ENCODE measurements at places on chromosomes 3 and 15.

DNA sequence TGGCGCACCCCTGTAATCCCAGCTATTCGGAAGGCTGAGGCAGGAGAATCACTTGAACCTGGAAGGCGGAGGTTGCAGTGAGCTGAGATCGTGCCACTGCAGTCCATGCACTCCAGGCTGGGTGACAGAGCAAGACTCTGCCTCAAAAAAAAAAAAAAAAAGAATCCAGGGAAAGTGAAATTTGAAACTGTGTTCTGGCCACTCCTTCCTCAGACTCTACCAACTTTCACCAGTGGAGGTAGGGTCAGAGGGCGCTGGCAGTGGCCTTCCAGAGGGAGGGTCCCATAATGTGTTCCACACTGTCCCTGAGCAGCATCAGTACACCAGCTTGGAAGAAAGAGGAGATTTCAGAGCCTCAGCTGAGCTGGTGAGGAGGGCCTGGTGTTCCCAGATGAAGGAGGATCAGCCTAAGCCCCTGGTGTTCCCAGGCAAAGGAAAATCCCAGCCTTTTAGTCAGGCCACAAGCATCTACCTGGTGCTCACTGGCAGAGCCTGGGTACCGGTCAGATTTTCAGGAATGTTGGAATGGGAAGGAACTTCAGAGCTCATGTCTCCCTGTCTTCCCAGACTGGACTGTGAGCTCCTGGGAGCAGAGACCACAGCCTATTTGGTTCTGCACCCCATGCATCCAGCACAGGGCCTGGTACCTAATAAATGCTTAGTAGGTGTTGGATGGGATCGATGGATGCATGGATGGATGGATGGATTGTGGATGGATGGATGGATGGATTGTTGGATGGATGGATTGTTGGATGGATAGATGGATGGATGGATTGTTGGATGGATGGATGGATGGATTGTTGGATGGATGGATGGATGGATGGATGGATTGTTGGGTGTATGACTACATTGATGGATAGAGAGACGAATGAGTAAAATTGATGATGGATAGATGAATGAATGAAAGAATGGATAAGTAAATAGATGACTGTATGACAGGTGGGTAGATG lies 117.9 kb downstream of the CORO2B start:
- no peak for DNase-seq

- no peak for DNase-seq
Observed at GRCh38 chr15:34613301-34613700, 29.9 kb upstream of the GOLGA8B start.

GRCh38 chr15:79837846-79838245 lies 59.0 kb downstream of the MTHFS start:
- no peak for DNase-seq

DNA sequence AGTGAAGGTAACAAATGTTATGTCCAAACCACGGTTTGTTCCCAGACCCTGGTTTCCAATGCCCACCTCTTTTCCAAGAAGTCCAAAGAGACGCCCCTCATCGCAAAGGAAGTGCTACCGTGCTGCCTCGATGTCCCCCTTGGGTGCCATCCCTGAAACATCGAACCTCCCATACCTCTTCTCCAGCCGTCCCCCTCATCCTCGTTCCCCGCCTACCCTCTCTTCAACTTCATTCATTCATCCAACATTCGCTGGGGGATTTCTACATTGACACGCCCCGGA lies 467 bp downstream of the TIPIN start:
- DNase-seq: no peak

GRCh38 chr3:129597087-129597999 lies 9.1 kb downstream of the PLXND1 start:
- no peak for DNase-seq

GRCh38 chr3:125358923-125359322 lies 16.2 kb downstream of the ZNF148 start:
- DNase-seq: no peak

DNA sequence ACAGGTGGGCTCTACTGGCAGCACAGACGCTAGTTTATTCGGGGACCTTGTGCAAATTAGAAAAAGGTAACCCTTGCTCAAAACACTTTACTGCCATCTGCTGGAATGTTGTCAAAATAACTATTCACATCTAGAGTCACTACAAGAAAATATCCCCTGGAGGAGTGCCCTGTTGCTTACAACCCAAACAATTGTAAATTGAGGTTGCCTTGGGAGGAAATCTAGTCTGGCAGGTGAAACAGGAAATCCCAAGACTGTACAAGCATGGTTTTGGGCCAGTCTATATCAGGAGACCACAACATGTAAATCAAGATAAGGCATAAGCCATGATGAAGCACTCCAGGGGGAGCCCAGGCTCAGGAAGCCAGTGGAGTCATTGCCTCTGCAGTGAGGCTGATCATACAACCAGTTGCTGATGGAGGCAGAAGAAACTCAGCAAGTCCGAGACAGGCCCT lies 136.8 kb upstream of the ACP3 start:
- DNase-seq: peak; percentile 54

DNA sequence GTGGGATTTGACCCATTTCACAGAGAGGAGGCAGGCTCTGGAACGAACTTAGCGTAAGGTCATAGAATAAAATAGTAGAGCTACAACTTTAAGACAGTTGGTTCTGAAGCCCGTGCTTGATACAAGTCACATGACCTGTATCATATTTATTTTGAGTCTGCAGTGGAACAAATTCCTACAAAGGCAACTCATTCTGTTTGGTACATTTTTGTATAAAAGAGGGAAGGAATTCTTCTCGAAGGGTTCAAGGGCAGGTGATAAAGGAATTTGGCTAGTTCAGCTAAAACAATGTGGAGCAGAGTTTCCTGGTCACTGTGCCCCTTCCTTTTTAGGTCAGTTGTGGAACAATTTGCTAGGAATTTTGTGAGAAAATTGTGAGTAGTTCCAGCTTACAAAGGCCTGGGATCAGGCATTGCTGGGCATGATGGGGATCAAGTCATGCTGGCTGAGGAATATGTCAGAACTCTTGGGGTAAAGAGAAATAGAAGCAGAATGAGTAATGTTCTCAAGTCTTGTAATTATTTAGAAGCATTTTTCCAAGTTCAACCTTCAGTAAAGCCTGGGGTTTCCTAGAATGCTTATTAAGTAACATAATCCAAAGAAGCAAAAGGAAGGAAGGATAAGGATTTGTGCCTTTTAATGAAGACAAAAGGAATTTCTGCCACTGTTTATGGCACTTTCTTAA lies 19.1 kb downstream of the USP3 start:
- no peak for DNase-seq

- no peak for DNase-seq
Observed at GRCh38 chr3:8972639-8973038, 9.4 kb upstream of the RAD18 start.

GRCh38 chr3:101151286-101151913 lies 158.2 kb upstream of the ABI3BP start:
- no peak for DNase-seq

DNA sequence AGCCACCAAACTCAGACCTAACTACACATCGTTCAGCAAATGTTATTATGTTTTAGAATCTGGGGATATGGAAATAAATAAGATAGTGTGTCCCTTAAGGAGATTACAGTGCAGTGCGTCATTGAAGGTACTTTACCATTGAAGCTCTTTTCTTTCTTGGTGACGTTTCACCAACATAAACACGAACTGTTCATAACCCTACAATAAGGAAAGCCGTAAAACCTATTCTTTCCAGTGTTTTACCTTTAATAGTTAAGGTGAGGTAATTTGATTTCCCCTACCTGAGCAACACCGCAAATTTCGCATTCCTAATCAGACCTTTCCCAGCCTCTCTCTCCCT lies 826 bp downstream of the CCDC66 start:
- DNase-seq: no peak

- no peak for DNase-seq
Observed at GRCh38 chr15:86568378-86568777, 488.7 kb downstream of the AGBL1 start.

- no peak for DNase-seq
Observed at GRCh38 chr3:69983546-69984265, 15.8 kb upstream of the SAMMSON start.

- DNase-seq: peak; percentile 35
Observed at GRCh38 chr3:173584838-173585831, 187.6 kb downstream of the NLGN1 start.

GRCh38 chr3:167882057-167882667 lies 146.6 kb downstream of the SERPINI1 start:
- DNase-seq: peak; percentile 71

- no peak for DNase-seq
Observed at GRCh38 chr3:113231391-113231790, 20.0 kb downstream of the BOC start.

DNA sequence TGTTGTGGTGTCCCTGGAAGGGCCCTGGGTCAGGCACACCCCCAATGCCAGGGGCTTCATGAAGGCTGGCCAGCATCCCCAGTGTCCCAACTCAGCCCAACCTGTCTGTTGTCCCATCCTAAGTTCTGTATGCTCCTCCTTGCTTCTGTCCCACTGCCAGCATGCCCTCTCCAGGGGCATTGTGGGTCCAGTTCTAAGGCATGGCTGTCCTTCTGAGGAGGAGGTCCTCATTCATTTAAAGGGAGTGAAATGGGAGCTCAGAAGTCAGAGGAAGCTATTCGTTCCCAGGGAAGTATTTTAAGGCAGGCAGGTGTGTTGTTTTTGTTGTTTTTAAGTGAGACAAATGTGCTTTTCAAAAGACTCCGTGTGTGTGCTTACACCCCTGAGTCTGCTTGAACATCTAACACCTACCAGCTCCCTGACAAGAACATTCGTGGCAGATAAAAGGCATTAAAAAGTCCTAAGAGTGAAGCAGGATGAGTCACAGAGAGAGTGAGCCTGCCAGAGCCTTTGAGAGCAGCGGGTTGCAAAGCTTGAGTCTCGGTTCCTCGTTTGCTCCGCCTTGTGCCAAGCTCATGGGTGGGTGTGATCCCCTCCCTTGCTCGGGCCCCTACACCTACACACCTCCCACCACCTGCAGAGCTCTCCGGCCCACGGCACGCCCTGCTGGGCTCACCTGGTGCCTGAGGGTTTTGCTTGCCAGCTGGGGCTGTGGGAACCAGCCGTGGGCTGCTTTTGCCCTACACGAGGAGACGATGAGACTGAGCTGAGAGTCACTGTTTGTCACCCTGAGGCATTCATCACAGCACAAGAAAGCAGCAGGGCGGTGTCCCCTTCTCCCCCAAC lies 183.4 kb upstream of the TOPAZ1 start:
- DNase-seq: no peak

- DNase-seq: no peak
Observed at GRCh38 chr15:63185206-63185605, 4.2 kb upstream of the RAB8B start.

DNA sequence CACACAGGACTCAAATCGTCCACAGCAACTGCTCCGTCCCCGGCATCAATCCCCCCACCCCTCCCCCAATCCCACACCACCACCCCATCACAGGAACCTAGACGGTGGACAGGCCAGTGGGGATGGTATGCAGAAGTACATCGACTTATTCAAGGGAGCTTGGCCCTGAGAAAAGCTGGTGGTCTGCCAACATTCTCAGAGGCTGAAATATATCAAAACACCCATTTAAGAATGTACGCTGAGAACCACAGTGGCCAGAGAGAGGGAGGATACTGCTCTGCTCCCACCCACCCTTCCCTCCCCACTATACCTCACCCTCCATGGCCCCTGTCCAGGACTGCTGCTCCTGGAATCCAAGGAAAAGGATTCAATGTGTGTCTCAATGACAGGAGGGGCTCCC lies 12.4 kb upstream of the USP3 start:
- no peak for DNase-seq

DNA sequence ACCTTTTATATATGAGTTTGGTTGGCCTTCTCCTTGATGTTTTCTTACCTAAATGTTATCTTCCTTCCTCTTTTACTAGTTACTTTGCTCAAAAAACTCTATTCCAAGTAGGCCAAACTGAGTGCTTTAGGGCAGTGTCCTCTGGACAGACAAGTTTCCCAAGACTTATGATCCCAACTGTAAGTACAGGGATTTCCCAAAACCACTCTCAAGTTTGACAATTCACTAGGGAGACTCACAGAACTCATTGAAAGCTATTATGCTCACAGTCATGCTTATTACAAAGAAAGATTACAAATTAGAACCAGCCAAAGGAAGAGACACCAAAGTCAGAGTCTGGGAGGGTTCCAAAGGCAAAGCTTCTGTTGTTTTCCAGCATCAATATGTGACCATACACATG lies 534.2 kb upstream of the ALCAM start:
- DNase-seq: no peak

DNA sequence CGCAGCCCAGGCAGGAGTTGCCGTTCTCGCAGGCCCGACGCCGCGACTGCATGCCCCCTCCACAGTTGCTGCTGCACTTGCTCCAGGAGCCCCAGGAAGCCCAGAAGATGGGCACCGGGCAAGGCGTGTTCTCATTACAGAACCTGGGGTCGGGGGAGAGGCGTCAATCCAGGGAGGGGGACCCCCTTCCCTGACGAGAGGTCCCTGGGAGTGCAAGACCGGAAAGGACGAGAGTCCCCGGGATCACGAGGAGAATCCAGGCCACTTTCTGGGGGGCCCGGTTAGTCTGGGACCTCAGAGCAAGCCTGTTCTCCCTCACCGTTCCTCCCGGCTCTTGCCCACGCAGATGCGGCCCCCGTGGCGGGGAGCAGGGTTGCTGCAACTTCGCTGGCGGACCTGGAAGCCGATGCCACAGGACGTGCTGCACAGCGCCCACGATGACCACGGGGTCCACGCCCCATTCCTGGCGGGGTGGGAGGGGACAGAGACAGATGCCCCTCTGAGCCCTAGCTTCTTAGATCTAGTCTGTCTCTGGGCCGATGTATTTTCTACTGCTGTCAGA lies 113.9 kb downstream of the SEMA5B start:
- DNase-seq: no peak

DNA sequence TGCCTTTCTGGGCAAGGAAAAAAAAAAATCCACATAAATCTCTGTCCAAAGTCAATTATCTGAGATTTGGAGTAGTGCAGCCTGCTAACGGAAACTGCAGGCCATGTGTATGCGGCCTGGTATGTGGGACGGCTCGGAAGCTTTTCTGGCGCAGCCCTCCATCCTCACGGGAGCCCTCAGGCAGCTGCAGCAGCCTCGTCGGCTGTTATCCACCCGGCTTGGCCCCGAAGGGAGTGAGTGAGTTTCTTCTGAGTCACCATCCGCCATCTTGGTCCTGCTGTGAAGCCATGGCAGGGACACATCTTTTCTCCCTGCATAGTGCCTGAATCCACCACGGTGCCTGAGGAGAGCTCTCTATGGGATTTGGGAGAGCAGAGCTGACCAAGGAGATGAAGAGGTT lies 62.8 kb downstream of the POLR2M start:
- no peak for DNase-seq

GRCh38 chr3:164452707-164453106 lies 625.6 kb downstream of the SI start:
- DNase-seq: no peak

- DNase-seq: no peak
Observed at GRCh38 chr3:133915685-133916658, 20.3 kb upstream of the RAB6B start.

GRCh38 chr3:22292681-22293080 lies 541.7 kb upstream of the ZNF385D start:
- DNase-seq: no peak

GRCh38 chr15:96790004-96790403 lies 459.5 kb downstream of the NR2F2 start:
- DNase-seq: peak; percentile 0

GRCh38 chr15:100254691-100255090 lies 87.1 kb downstream of the ADAMTS17 start:
- no peak for DNase-seq
